ENCODE measurements at places on chromosomes 16 and 17.
A peak's percentile ranks its signal among the peaks of the same experiment; 100 is the strongest.

DNA sequence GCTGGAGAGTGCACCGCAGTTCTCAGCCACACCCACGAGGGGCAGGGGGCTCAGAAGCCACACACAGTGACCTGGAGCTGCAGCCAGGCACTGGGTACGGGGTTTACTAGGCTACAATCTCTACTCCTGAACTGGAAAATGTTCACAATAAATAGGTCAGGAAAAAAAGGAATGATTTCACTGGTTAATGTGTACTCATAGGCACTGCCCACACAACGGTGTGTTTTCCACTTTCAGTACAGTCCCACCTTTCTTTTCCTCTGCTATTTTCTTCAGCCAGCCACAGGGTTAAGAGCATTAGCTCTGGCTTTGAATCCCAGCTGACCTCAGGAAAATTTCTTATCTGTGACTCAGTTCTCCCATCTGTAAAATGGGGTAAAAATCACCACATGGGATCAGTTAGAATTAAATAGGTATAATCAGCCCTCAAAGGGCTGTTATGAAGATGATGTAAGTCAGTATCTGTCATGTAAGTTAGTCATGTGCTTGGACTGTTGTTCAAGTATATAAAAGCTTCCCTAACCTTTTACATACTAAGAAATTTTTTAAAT lies 35.7 kb downstream of the ZCCHC14 start:
- no peak for DNase-seq

- DNase-seq: no peak
These were observed 27.4 kb upstream of the SSTR2 start for GRCh38 chr17:73137376-73137775.

GRCh38 chr16:26177438-26177837 lies 485.7 kb downstream of the HS3ST4 start:
- no peak for DNase-seq

DNA sequence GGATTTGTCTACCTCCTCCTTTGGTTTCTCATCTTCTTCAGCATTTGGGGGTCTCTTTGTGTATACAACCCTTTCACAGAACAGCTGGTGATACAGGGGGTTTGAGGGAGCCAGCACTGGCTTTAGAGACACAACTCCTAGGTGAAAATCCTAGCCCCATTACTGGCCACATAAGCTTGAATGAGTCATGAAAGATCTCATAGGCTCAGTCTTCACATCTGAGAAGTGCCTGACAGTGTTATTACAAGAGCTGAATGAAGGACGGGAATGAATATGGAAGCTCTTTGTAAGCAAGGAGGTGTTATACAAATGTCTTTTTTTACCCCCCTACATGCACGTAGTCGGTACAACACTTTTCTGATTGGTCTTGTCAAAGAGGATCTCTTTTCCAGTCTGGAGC lies 1.7 kb upstream of the B4GALNT2 start:
- DNase-seq: no peak

DNA sequence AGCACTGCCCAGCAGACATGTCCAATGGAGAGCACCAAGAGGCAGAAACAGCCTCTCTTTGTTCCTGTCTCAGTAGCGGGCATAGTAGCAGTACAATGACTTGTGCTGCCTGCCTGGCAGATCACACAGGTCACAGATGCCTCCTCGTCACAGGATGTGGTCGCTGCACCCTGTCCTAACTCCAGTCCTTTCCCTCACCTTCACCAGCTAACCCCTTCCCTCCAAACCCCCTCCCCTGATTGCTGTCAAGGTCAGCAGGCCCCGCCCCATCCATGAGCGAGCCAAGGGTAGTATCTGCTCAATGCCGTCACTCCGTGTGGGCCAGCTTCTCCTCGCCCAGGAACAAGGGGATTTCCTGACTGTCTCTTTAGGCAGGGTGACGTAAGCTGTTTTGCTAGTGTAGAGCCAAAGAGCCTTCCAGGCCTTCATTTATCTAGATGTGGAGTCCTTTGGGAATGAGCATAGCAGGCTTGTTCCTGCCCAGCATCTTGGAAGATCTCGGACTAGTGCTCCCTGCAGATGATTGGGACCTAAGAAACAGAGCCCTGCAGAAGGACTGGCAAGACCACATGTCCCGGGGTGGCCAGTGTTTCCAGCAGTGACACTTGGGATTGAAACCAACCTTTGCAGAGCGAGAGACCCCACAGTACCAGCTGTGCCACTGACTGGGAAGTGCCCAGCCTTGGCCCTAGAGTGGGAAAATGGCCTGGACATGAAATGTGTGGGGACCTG lies 75.9 kb upstream of the TNRC6C start:
- peak; percentile 79 for DNase-seq

DNA sequence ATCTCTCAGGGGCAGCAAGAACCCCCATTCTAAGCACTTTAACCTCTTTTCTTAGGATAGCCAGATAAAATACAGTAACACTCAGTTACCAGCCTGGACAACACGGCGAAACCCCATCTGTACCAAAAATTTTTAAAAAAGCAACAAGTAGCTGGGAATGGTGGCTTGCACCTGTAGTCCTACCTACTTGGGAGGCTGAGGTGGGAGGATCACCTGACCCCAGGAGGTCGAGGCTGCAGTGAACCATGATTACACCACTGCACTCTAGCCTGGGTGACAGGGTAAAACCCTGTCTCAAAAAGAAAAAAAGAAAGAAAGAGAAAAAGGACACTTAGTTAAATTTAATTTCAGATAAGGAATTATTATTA lies 28.6 kb upstream of the UBE2G1 start:
- DNase-seq: no peak

GRCh38 chr16:79618692-79619050 lies 18.1 kb upstream of the MAF start:
- peak; percentile 67 for DNase-seq

DNA sequence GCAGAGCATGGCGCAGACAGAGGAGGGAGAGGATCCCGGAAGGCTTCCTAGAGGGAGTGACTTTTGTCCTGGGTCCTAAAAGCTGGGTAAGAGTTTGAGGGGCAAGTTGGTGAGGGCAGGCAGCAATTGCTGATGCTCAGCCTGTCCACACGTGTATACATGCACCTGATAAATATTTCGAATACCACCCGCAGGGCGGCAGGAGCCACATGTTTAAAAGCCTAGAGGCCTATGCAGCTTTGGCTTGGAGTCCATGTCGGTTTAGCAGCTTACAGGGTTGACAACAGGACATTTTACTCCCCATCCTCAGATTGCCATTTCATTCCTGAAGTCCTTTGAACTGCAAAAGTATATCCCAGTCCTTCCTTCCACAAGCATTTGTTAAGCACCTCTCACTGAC lies 99.1 kb downstream of the KATNIP start:
- no peak for DNase-seq

DNA sequence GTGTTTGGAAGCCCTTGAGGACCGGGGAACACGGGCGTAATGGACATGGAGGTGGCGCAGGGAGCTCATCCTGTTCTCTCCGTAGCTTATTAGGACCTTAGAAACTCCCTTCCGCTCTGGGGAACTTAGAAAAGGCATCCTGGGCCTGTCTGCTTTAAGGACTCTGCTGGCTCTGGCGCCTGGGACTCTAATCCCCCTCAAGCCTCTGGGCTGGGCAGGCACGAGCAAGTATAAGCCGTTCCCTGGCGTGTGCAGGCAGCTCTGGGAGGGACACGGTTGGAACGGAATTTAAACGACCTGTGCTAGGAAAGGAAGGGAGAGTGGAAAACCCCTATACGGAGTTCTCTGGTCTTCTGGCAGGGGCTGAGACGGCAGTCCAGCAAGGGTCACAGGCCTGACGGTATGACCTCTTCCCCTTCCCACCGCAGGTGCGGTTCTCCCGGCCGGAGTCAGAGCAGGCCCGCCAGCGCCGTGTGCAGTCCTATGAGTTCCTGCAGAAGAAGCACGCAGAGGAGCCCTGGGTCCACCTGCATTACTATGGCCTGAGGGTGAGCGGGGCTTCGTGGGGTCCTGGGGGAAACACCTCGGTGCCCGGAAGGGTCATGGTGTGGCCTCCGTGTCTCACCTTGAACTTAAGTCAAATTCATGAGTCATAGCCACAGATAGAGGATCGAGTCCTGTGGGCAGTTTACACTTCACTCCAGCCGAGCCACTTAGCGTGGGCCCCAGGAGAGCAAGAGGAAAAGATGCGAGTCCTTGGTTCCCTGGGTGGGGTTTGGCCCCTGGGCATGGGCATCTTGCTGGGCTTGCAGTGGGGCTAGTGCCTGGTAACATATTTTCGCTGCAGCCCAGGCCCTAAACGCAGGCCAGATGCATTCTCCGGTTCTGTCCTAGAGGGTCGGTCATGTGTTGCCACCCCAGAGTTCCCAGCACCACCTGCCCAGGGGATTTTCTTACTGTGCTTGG lies 17.7 kb downstream of the POLR3E start:
- DNase-seq: no peak

- no peak for DNase-seq
These were observed 1307.6 kb upstream of the GOT2 start for GRCh38 chr16:60041671-60042070.

DNA sequence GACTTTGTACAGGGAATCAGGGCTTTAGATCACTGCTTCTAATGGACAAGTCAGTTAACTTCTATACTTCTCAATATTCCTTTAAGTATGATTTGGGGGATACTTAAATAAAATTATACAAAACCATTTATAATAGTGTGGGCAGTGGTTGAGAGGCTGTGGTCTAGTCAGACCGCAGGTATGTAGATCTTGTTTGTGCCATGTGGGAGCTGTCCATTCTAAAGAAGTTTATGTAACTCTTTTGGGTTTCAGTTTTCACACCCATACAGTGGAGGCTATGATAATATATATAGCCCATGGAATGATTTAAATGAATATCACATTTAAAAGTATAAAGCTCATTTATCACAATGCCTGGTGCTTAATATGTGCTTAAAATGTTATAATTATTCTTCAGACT lies 654.3 kb upstream of the KIF2B start:
- no peak for DNase-seq

GRCh38 chr17:49762151-49762941 lies 1.6 kb downstream of the FAM117A start:
- DNase-seq: no peak

- no peak for DNase-seq
These were observed 257.6 kb upstream of the HSBP1 start for GRCh38 chr16:83550183-83550569.

DNA sequence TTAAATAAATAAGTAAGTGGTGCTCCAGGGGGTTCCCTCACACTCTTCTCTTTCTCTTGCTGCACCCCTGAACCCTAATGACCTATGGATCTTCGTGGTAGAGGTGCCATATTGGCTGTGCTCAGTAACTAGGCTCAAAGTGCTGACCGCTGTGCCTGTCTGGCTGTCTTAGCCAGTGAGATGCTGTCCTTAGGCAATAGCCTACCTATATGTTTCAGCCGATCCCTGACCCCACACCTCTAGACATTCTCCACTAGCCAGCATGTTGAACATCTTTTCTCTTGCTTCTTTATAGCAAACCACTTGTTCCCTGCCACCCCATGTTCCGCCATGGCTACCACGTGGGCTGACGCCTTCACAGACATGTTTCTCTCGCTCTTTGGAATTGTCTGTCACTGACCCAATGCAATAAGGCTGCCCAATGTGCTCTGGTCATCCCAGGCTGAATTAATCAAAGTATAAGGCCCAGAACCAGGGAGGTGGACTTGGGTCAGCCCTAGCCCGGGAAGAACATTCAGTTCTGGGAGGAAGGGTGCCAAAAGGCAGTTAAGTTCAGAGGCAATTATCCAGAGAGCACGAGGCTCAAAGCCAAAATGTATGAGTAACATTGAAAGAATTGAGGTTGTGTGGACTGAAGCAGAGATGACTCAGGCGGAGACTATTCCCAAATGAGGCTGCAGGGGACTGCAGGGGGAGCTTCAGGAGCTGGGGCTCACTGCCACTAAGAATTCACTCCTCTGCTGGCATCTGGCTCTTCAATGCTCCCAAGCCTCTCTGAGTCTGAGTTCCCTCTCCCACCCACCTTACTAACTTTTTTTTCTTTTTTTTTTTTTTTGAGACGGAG lies 28.7 kb upstream of the TNRC6A start:
- no peak for DNase-seq

DNA sequence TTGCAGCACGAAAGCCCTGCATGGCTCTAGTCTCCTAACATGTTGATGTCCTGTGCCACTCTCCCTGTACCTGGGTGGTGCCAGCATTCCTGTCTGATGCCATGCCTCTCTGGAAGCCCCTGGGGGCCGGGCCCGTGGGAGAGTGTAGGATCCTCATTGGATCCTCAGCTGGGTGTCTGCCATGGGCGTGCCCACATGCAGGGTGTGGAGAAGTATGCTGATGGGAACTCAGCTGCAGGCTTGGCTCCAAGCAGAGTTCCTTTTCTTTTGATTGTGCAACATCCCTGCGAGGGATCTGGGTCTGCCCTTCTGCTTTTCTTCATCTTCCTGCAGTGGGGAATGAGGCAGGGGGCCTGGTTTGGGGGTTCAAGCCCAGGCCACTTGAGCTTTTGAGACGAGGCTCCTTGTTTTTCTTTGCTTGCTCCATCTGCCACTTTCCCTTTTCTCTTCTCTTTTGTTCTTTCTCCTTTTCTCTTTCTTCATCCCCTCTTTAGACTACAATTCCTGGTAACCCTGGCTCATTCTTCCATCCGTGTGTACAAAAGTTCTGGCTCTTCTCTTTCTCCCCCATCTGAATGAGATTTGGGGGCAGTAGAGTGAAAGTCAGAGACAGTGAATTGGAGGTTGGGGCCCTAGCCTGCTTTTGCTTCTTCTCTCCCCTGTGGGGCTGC lies 32.9 kb downstream of the KSR1 start:
- DNase-seq: no peak

- DNase-seq: no peak
These were observed 27.5 kb downstream of the MYBBP1A start for GRCh38 chr17:4527566-4528125.

- DNase-seq: no peak
These were observed 27.2 kb downstream of the MAP3K14 start for GRCh38 chr17:45289301-45290268.

- no peak for DNase-seq
These were observed 407 bp upstream of the TMEM94 start for GRCh38 chr17:75456039-75456416.

- no peak for DNase-seq
These were observed 12.1 kb downstream of the LPO start for GRCh38 chr17:58250344-58251011.

DNA sequence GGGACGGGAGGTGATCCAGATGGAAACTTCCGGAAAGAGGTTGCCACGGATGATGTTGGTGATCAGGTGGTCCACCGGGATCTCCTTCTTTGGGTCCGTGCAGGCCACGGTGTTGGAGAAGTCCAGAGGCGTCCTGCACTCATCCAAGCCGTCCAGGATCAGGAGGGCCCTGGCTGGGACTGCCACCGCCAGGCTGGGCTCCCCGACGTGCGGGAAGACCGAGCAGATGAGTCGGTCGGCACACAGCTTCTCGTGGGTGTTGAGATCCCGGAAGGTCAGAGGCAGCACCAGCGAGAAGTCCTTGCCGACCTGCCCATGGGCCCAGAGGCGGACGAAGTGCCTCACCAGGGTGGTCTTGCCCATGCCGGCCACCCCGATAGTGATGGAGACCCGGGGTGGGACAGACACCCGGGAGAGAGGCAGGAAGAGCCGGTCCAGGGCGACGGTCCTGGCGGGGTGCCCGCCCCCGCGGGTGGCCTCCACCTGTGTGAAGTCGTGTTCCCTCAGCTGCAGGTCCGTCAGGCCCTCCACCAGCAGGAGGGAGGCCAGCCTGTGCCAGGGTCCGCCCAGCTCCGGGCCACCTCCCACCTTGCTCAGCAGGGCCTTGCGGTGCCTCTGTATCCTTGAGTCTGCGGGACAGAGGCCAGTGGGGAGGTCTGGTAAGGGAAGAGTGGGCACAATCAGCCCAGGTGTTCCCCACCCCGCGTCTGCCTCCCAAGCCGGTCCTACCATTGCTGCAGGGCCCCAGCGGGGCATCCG lies 12.9 kb downstream of the NLRC3 start:
- DNase-seq: no peak

- DNase-seq: no peak
These were observed 50.4 kb upstream of the CIBAR2 start for GRCh38 chr16:85162478-85163277.

- no peak for DNase-seq
These were observed 7.5 kb downstream of the ZNF205 start for GRCh38 chr16:3119701-3120408.

- DNase-seq: no peak
These were observed 23.0 kb upstream of the CYLD start for GRCh38 chr16:50718761-50719400.
